ENCODE measurements at places on chromosomes 6 and 20.
A peak's percentile ranks its signal among the peaks of the same experiment; 100 is the strongest.

DNA sequence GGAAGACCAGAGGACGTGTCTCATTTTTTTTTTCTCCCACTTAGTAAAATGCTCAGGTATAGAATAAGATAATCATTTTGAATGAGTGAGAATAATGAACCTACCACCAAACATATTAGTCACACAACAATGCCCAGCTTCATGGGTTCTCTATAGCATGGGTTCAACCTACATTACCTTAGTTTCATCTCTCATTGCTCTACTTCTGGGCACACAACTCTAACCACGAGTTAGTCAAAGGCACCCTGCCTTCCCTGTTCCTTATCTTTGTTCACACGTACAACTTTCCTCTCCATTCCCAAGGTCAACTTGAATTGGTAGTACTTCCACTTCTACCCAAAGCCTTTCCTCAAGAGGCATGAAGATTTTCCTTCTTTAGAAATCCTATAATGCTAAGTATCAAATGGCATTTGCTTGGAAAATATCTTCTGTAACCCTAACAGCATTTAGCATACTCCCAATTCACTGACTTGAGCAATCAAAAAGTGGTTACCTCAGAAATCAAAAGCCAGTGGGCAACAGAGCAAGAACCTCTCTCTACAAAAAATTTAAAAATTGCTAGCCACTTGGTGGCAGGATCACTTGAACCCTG is 20.9 kb downstream of the DEK start:
- no peak for DNase-seq

DNA sequence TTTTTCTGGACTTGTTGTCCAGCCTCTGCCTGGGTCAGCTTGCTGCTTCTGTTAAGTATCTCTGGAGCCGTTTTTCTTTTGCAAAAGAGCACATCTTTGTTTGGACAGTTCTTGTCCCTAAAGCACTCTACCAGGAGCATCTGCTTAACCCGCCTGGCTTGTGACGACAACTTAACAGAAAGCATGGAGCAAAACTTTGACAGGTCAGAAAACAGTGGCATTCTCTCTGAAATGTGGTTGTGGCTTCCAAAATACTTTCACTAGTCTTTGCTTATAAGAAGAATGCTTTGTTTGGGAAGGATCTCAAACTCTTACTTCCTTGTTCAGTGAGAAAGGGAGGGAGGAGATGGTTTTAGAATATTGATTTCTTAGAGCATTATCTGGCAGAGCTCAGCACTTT is 47.6 kb downstream of the CD109 start:
- no peak for DNase-seq

GRCh38 chr6:43886067-43886461 is 116.1 kb downstream of the VEGFA start:
- DNase-seq, result no peak

DNA sequence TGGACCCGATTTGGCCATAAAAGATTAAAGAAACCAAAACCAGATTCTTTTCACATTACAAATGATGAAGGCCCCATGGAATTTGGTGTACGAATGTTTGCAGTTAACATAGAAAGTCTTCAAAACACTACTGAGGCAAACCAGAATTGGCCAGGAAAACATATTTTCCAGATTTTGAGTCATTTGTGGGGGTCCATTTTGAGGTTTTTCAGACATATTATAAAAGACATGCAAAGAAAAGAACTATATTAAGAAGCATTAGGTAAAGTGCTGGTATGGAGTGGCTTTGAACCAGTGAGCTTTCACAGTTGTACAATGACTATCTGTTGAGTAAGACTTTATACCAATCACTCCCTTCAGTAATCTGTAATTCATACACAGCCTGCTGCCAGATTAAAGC is 168.9 kb upstream of the COL21A1 start:
- no peak for DNase-seq

- DNase-seq, result peak; percentile 18
Measured at GRCh38 chr6:7086488-7086887, 21.3 kb upstream of the RREB1 start.

DNA sequence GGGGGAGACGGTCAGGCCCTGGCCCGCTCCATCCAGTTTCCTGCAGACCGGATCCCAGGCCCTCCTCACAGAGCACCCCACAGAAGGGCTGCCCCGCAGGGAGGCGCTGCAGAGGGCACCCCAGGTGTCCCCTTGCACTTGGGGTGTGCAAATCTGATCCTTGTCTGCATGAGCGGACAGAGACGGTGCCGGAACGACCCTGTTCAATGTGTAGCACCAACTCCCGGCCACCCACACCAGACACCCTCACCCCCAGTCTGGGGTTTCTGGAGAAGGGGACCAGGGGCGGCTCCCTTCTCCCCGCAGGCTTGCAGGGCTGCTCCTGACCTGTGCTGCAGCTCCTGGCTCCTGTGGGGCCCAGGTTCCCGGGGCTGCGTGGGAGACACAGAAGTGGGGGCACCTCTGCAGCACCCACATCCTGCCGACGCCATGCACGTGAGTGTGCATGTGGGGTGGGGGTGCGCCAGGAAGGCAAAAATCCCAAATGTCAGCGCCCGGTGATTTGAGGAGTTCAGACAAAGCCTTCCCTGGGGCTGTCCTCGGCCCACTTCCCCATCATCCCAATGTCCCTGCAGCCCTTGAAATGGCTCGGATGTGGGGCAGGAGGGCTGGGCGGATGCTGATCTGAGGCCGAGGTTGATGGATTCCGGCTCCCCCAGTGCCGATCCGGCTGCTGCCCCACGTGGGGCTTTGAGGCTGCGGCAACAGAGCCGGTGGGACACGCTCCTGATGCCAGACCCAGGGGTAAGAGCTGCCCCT is 85.3 kb upstream of the BHLHE23 start:
- DNase-seq, result no peak

DNA sequence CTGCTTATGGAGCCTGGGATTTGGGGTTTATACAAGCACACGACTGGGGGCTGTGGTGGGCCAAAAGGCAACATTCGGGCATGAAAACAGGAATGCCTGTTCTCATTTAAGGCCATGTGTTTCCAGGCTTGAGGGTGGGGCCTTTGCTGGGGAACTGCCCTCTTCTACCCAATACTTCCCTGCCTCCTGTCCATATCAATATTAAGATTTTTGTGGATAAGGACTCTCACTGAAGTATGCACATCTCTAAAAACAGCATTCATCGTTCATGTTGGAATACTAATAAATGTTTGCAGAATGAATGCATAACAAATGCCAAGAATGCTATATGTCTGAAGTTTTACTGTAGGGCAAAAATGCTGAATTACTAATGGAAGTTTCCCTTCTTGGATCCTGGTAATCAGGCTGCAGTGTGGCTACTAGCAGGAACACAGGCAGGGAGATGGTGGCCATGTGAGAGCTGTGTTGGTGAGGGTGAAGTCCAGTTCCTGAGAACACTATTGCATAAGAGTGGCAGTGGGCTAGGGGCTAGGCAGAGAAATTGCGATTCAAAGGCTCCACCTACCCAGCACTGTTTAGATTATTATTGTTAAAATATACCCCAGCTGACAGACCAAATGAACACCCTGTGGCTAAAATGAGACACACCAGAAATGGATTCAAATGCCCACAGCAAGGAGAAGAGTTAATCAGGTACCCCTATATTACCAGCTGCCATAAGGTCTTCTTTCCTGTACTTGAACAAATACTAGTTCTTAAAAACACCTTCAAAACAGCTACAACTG is 644.3 kb downstream of the EPM2A start:
- no peak for DNase-seq

GRCh38 chr6:117907601-117908245 is 659 bp downstream of the SLC35F1 start:
- peak; percentile 14 for DNase-seq

GRCh38 chr20:46378412-46379009 is 27.9 kb downstream of the ELMO2 start:
- no peak for DNase-seq

DNA sequence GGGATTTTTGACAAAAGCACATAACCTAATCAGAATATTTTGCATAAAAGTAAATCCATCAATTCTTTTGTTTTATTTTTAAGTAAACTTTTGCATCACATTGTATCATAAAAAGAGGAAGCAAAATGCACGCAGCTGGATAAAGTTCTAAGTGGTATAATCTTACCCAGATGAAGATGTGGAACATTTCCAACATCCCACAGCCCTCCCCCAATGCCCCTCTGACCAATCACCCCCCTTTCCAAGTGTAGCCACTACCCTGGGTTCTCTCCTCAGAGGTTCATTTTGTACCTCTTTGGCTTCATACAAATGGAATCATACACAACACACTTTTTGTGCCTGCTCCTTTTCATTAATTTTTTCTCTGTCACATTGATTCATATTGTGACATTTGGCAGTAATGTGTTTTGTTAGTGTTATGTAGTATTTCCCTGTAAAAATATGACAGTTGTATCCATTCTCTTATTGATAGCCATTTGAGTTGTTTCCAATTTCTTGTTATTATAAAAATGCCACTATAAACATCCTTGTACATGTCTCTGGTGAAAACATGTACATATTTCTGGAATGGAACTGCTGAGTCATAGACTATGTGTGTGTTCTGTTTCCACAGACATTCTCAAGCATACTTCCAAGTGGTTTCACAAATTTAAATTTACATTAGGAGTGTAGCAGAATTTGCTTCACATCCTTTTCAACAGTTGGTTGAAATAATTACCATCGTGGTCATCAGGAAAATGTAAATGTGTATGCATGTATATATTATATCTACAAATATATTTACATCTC is 92.9 kb upstream of the SYNDIG1 start:
- DNase-seq, result no peak

DNA sequence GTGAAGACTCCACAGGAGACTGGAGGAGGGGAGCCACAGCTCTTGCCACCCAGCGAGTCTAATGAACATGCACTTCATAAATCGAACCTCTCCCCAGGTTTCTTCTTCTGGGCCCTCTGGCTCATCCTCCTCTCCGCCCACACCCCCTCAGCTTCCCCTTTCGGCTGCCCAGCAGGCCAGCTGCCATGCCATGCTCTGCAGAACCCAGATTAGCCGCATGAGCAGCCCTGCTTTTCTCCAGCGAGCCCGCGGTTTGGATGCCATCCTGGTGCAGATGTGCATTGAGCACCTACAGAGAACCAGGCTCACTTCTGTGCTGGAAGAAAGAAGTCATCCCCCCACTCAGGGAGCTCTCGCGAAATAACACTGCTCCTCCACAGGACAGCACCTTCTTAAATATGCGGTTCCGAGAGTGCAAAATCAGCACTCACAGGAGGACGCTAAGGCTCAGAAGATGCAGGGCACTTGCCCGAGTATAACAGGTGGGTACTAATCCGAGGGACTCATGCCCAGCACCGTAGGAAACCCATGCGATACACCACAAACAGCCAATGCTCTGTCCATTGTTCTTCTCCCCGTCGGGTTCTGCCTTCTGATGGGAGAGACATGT is 143.0 kb upstream of the THBS2 start:
- DNase-seq, result no peak

DNA sequence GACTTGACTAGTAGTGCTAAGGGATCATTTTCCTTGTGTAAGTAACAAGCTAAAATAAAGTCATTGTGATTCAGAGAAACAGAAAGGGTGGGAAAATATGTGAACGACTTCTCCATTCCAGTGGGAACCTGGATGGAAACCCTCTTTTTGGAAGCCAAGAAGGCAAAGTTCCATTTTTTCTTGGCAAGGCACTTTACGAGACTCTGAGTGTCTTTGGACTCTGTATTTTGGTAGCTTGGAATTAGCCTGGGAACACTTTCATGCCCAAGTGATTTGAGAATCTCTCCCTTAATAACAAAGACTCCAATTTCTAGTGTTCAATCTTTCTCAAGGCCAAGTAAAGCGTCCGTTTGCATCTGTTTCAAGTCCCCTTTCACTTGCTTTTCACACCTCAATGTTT is 100.5 kb upstream of the SASH1 start:
- DNase-seq, result no peak

DNA sequence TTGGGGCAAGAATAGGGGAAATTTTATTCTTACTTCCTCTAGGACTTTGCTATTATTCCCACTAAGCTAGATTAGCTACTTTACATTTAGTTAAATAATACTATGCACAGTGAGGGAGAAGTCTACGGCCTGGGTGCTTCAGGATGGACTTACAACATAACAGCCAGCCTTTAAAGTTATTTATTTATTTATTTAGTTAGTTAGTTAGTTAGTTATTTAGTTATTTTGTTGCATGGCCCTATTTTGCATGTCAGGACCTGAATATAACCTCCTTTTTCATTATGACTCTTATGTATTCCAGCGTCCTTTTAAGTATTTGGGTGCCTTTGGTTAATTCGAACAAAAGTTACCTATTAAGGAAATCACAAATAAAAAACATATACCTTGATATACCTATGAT is 238.7 kb downstream of the EYS start:
- no peak for DNase-seq

DNA sequence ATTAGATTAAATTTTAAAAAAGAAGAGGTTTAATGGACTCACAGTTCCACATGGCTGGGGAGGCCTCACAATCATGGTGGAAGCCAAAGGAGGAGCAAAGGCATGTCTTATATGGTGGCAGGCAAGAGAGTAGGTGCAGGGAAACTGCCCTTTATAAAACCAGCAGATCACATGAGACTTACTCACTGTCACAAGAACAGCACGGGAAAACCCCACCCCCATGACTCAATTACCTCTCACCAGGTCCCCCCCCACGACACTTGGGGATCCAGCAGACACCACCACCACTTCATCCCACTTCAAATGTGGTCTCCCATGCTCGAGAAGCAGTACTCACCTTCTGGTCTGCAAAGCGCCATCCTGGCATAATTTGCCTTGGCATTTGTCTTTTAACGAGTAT is 24.6 kb downstream of the MTFR2 start:
- DNase-seq, result peak; percentile 16

- no peak for DNase-seq
Measured at GRCh38 chr6:28480253-28480932, 35.2 kb downstream of the GPX6 start.

- DNase-seq, result no peak
Measured at GRCh38 chr6:92281571-92282076, 1137.7 kb downstream of the EPHA7 start.

GRCh38 chr6:13278991-13279390 is 49.3 kb downstream of the TBC1D7 start:
- DNase-seq, result no peak

DNA sequence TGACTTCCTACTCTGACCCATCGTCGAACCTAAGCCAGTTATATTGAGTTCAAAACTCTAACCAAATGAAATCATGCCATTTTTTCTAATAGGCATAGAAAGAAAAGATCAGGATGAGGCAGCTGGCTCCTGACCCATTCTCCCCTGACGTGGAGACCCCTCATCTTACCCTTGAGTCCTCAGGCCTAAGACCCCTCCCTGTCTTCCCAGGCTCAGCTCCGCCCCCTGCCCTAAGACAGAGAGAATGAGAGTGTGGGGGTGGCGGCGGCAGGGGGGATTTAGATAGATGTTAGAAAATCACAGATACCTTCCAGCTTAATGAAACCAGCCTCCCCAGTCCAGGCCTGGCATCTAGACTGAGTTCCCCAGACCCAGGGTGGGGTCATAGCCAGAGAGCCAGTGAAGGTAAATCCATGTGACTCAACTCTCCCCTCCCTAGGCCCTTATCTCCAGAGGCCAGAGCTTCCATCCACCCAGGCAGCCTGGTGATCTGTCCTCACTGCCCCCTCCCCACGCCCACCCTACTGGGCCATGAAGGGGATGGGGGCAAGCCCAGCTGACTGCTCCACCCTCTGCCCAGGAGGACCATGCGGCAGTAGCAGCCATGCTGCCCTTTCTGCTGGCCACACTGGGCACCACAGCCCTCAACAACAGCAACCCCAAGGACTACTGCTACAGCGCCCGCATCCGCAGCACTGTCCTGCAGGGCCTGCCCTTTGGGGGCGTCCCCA is 6.8 kb downstream of the TMEM63B start:
- no peak for DNase-seq

GRCh38 chr6:103326760-103327757 is 1532.7 kb downstream of the HACE1 start:
- no peak for DNase-seq

Measured in activated T-cell treated with anti-CD3 and anti-CD28 coated beads, Interleukin-2, amount 50 U/mL, for 72 hours (primary cell).